Upper lobe of right lung (tissue), 1 donor: ENCODE measurements at places on chromosomes 11 and 22.
A peak's percentile ranks its signal among the peaks of the same experiment; 100 is the strongest.

DNA sequence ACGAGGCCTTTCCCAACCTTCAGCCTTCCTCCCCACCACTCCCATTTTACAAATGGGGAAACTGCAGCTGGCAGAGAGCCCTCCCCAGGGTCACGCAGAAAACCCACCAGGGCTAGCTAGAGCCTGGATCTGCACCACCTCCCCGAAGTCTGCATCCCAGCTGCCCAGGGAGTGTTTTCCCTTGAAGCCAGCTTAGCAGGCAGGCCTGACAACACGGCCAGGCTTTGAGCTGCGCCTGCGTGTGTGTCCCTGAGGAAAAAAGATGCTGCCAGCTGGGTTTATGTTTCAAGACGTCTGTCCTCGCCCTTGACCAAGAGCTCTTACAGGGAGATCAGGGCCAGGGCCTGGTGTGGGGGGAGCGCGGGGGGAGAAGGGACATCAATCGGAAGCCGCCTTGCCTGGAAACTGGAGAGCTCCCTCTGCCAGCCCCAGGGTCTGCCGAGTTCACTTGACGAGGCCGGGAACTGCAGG, 20.3 kb downstream of the WNT11 start:
- DNase-seq: peak; percentile 75

DNA sequence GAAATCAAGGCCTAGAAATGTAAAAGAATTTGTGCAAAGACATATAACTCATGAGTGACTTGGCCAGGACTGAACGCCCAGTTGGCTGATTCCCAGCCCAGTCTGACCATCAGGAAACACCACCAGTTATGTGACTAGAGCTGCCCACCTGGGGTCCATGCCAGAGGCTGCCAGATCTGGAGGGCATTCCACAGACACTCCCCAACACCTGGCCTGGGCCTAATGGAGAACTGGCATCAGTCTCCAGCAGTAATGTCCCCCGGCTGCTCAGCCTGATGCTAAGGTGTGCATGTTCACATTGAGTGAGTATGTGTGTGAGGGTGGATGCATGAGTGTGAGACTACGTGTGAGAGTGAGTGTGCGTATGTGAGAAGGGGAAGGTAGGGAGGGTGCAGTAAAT, 15.7 kb downstream of the PLAAT3 start:
- DNase-seq: no peak

- DNase-seq: no peak
These were observed 185.8 kb upstream of the POU2AF2 start for GRCh38 chr11:111059726-111060125.

- DNase-seq: no peak
These were observed 158.2 kb upstream of the ZBED5 start for GRCh38 chr11:11016068-11016467.

DNA sequence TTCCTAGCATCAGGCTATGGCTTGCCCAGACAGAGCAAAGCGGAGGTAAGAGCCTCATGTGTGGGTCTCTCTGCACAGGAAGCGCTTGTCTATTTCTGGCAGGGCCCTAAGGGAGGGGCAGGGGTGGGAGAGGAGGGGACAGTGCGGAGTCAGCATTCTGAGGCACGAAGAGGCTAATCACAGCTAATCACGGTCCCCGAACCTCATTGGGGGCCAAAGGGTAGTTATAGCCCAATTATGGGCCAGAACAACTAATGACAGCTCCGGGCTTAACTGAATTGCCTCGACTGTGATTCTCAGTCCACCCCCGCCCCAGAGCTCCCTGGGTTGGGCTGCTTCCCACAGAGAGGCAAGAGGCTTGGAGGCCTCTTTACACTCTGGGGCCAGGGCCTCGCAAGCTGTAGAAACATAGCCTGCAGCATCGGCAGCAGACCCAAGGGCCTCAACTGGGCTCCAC, 72.7 kb upstream of the PRDM11 start:
- no peak for DNase-seq

GRCh38 chr11:114098927-114099326, 39.4 kb downstream of the ZBTB16 start:
- DNase-seq: no peak

DNA sequence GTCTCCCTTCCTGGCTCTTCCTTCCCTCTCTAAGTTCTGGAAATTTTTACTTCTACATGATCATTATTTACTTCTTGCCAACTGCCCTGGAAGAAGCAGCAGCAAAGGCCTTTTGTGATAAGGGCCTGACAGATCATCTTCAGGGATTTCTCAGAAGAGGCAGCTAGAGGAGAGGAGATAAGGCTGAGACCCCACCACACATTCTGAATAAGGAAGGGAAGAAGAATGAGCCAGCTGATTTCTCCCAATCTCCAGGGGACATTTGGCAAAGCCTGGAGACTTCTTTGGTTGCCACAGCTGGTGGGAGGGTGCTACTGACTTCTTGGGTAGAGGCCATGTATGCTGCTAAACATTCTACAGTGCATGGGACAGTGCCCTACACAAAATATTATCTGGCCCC, 122.4 kb upstream of the OR9Q1 start:
- DNase-seq: no peak

DNA sequence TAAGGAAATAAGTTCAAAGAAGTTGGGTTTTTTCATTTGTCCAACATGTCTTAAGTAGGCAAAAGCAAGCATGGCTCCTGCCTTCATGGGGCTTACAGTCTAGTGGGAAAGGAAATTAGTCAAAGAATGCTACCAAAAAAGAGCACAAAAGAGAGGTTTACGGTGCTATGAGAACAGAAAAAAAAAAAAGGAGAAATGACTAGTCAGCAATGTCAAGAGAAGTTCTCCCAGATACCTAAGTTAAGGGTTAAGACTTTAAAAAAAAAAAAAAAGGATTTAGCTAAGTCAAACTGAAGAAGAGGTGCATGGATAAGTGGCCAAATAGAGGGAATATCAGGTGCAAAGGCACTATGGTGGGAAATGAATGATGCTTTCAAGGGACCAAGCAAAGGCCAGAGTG, 29.3 kb downstream of the SERGEF start:
- DNase-seq: no peak

DNA sequence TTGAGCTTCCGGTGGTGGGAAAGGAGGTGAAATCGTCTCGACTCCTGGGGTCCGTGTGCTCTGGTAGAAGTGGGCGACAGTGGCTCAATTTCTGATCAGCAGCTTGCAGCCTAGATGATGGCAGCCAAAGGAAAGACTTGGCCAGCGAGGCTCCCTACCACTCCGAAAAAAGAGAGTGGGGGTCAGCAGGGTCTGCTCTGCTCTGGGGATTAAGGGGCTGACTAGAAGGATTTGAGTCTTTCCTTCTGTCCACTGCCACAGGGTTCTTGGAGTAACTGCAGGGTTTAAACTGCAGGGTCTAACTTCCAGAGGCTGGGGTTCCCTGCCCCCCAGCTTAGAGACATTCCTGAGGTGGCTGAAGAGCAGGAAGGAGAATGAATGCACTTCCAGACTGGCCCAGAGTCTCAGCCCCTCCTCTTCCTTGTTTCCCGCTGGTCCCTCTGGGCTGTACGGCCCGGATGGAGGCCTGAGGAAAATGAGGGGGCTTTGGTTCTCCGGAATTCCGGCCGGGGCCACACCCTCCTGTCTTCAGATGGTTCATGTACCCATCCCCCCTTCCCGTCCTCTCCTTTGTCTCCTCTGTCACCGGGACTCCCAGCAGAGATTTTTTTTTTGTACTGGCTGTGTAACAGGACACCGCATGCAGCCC, 907 bp downstream of the SERPINH1 start:
- DNase-seq: no peak

GRCh38 chr11:66459138-66459778, 7.4 kb upstream of the PELI3 start:
- DNase-seq: no peak

DNA sequence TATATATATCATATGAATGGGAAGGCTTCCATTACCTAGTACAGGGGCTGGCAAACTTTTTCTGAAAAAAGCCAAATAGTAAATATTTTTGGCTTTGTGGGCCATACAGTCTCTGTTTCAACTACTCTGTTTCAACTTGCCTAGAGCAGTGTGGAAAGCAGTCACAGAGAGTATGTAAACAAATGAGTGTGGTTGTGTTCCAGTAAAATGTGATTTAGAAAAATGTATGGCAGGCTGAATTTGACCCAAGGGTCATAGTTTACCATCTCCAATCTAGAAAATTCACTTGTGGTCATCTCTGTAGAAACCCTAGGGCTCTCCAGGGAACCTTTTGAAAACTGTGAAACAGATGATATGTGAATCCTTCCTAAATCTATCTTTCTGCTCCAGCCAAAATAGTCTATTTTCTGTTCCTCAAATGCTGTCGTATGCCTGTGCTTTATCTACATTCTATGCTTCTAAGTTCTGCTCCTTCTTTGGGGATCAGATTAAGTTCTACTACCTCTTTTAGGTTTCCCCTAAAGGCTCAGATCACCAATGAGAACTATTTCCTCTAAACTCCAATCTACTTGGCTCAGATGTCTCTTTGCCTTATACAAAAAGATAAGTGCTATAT, 356.2 kb downstream of the METTL15 start:
- no peak for DNase-seq

GRCh38 chr11:7462706-7463105, 22.6 kb upstream of the OLFML1 start:
- DNase-seq: no peak

DNA sequence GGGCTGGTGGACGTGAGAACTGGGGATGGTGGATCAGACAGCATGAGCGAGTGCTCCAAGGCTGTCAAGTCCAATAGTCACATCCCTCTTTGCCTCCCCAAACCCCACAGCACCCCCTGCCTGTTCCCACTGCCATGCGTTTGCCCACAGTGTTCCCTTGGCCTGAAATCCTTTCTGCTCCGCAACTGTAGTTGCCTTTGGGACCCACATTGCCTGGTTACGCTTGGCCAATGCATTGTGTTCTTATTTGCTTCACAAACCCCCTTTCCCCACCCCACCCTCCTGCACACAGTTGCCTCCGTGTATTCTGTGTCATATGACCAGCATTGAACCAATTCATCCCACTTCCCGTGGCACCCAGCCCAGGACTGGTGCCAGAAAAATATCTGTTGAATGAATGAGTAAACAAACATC, 2.1 kb upstream of the KIAA0930 start:
- no peak for DNase-seq

DNA sequence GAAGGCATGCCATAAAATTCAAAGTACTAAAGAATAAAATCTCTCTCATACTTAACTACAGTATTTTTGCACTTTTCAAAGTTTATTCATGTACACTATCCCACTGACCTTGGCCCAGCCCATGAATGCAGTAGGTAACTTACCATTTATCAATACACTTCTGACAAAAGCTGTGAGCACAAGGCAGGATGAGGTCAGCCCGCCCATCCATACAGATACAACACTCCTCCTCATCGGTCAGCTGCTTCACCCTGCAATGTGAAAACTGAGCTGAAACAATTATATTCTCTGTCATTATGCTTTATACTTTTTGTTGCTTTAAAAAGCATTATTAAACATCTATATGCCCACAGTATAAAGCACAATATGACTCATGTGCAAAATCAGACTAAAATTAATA, 22.1 kb downstream of the RNF141 start:
- no peak for DNase-seq

GRCh38 chr11:86463120-86463519, 88.4 kb downstream of the CCDC81 start:
- DNase-seq: no peak

DNA sequence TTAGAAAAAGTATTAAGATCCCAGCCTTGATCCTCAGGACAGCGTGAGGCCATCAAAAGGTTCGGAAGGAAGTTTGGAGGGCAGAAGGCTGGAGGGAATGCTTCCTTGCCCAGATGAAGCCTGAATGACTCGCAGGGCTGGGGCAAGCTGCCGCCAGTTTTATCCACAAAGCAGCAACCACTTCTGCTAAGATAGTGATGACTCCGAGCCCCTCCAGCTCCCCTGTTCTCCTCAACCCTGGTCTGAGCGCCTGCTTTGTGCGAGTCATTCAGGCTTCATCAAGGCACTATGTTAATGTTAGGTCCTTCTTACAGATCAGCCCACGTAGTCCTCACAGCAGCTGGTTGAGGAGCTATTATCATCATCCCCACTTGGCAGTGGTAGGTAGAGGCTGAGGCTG, 158.8 kb downstream of the COMMD9 start:
- no peak for DNase-seq

DNA sequence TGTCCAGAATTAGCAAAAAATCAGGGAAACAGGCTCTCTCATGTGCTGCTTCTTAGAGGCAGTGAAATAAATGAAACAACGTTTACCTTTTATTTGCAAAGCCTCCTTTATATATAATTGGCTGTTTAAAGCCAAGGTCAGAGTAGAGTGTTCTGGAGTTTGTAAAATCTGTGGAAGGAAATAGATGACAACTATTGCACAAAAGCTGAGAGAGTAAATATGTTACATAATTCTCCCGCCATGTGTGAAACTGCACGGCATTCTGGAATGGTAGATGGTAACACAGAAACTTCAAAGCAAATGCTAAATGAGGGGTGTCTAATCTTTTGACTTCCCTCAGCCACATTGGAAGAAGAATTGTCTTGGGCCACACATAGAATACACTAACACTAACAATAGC, 51.5 kb upstream of the FGF3 start:
- DNase-seq: no peak

DNA sequence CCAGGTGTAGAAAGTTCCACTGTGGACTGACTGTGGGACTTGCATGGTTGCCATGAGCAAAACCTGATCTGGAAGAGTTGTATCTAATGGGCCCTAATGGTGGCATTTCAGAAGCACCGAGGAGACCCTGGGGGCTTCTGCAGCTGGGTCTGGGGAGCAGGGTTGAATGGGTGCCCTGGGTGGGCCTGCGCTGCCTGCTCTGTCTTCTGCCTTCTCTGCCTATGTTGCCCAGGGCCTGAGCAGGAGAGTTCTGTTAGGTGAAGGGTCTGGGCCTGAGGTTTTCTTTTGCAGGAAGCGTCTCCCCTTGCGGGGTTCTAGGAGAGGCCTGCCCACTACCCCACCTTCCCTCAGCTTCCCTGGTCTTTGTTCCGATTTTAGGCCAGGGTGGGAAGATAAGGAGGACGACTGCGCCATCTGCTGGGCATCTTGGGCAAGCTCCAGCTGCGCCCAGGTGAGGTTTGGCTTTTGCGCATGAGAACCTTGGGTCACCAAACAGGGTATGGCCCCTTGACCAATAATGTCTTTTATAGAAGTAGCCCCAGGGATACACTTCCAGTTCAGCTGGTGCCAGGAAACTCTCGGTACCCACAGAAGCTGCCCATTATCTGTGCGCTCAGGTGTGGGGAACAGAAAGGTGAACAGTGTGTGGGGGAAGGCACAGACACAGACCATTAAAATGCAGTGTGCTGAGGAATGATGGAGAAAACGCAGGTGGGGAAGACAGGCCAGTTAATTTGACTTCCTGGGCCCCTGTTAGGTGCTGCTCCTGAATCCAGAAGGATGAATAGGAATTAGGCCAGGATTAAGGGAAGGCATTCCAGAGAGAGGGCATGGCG, 23.2 kb downstream of the COMMD9 start:
- peak; percentile 75 for DNase-seq
